Suprapubic skin (tissue), 4 donors: ENCODE measurements at places on chromosomes 2 and 18. TPM values are rescaled to one million over a fixed set of nuclear protein-coding genes. Genes with fewer than 3 reads are reported as not detected.

- no peak for DNase-seq
Measured at GRCh38 chr2:230453006-230453405, 37.0 kb downstream of the SP100 start.

- DNase-seq, result no peak
Measured at GRCh38 chr2:132815516-132815915, 145.5 kb upstream of the LYPD1 start.

GRCh38 chr2:105777031-105777482 is 32.3 kb downstream of the NCK2 start:
- no peak for DNase-seq

M1AP gene
- total RNA-seq, result not detected

CCDC68 gene
- total RNA-seq, result 3.9 TPM

GRCh38 chr2:238146884-238147544 is 8.5 kb downstream of the KLHL30 start:
- DNase-seq, result no peak

BCL11A gene
- total RNA-seq, result 67.1 TPM

LIMS3 gene
- 6.8 TPM for total RNA-seq

GRCh38 chr2:218733171-218734021 is 22.8 kb downstream of the TTLL4 start:
- no peak for DNase-seq

LIPG gene
- 9.9 TPM for total RNA-seq

DSC2 gene
- total RNA-seq, result 33.7 TPM

SNRPD1 gene
- 7.7 TPM for total RNA-seq

GRCh38 chr2:164655750-164656149 is 34.5 kb upstream of the GRB14 start:
- no peak for DNase-seq

- DNase-seq, result no peak
Measured at GRCh38 chr18:56444201-56444600, 194.2 kb downstream of the TXNL1 start.

PROKR1 gene
- 0.13 TPM for total RNA-seq

DNA sequence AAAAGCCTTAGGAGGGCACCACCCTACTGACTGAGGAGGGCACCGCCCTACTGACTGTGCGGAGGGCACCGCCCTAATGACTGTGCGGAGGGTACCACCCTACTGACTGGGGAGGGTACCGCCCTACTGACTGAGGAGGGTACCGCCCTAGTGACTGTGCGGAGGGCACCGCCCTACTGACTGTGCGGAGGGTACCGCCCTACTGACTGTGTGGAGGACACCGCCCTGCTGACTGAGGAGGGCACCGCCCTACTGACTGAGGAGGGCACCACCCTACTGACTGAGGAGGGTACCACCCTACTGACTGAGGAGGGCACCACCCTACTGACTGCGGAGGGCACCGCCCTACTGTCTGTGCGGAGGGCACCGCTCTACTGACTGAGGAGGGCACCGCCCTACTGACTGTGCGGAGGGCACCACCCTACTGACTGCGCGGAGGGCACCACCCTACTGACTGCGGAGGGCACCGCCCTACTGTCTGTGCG is 150.2 kb upstream of the NFATC1 start:
- no peak for DNase-seq

UGT1A3 gene
- 3.0 TPM for total RNA-seq

DNA sequence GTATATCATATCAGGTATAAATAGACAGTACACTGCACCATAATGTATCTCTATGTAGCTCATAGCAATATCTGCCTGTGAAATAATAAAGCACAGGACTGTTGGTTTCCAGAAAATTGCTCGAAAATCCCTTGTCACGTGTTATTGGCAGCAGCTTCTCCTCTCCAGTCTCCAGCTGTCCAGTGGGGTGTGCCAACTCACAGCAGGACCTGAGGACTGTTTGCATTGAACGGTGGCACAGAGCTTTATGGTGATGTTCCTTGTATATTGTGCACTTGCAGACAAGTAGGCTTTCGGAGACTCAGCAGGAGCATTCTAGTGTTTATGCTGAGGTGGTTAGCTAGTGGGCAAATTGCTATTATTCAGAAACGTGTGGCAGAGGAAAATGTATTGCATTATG is 182.2 kb upstream of the ATP5MC3 start:
- DNase-seq, result no peak

TUBB6 gene
- 211 TPM for total RNA-seq

DNA sequence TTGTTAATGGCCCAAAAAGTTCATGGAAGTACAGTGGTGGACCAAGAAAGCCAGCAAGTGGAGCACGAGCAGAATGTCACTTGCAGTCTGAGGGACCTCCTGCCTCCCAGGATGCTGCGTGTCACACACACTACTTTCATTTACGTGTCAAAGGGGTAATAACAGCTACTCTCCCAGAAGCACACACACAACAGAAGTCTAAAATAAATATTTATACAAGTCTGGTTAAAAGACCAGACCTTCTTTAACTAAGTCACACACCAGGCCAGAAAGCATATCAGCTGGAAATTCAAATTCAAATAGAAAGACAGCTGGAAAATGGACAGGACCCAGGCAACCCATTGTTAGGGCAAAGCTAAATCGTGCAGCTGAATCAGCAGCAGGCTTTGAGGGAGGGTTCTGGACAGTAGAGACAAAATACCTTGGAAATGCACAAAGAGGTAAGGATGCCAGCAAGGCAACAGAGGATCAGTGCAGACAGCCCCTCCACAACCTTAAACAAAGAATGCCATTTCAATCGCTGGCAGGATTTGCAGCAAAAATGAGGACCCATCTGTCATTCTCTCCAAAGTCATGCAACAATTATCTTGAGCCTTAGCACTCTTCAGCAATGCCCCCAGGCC is 160.5 kb downstream of the TMEM163 start:
- DNase-seq, result no peak

GRCh38 chr18:48203288-48203945 is 205.8 kb downstream of the ZBTB7C start:
- DNase-seq, result no peak

STK16 gene
- 19.2 TPM for total RNA-seq
